Activated naive CD8-positive, alpha-beta T cell treated with anti-CD3 and anti-CD28 coated beads for 36 hours (primary cell): ENCODE measurements at places on chromosomes 7 and 10.

DNA sequence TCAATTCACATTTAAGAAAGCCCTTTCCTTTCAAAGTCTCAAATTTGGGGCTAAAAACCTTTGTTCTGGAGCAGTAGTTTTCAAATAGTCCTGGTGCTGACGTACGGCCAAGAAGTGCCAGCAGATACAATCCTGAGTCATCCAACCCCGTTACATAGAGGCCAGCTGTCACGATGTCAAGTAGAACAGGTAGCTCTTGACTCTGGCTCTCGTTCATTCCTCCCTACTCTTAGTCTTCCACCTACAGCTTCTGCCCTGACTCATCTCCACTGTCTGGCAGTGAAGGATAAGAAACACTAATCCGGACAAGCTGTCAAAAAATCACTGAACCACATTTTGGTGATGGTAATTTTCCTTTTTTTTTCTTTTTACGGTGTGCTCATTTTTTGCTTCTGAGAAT, 132.4 kb upstream of the PTN start:
- no peak for DNase-seq

DNA sequence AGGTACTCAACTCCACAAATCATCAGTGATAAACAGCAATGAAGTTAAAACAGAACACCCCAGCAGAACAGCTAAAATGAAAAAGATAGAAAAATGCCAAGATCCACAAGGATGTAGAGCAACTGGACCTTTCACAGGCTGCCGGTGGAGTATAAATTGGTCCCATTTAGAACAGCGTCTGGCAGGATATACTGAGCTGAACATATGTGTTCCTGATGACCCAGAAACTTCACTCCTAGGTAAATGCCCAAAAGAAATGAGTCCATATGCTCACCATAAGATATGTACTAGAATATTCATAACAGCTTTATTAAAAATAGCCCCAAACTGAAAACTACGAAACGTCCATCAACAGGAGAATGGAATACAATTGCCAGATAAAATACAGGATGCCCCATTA, 102.4 kb downstream of the OAT start:
- DNase-seq: no peak

DNA sequence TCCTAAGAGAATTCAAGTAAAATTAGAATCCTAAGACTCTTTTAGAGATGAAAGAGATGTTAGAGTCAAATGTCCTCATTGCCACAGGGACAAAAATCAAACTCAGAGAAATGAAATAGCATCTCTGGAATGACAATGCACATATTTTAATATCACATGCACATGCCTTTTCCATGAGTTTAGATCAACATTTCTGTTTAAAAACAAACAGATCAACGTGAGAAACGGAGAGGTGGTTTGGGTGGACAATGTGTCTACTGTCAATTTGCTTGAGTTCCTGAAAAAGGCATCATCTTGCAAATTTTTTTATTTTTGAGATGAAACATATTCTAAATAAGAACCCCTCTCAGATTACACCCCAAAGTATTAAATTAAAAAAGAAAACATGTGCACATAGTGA, 130.0 kb downstream of the CHRM2 start:
- DNase-seq: no peak

GRCh38 chr7:72234086-72234485, 178.1 kb downstream of the CALN1 start:
- no peak for DNase-seq

- DNase-seq: no peak
Measured at GRCh38 chr7:41965951-41966505, 263.1 kb upstream of the INHBA start.

- no peak for DNase-seq
Measured at GRCh38 chr7:18278316-18278715, 217.2 kb upstream of the HDAC9 start.

DNA sequence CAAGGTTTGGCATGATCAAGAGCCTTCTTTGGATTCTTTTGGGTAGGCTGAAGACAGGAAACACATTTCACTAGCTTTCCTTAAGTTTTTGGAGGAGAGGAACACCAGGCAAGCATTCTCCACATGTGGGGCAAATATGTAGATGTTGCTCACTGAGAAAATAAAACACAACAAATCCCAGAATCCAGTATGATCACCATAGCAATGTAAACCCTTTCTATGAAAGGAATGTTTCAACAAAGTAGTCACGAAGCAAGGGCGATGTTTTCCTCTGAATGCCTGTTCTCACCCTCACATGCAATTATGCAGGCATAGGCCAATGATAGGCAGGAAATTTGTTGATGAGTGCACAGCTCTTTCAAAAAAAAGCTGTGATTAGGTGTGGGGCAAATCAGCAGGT, 20.5 kb upstream of the CEP41 start:
- no peak for DNase-seq

- peak; percentile 3 for DNase-seq
Measured at GRCh38 chr10:12588091-12588860, 238.9 kb downstream of the CAMK1D start.

DNA sequence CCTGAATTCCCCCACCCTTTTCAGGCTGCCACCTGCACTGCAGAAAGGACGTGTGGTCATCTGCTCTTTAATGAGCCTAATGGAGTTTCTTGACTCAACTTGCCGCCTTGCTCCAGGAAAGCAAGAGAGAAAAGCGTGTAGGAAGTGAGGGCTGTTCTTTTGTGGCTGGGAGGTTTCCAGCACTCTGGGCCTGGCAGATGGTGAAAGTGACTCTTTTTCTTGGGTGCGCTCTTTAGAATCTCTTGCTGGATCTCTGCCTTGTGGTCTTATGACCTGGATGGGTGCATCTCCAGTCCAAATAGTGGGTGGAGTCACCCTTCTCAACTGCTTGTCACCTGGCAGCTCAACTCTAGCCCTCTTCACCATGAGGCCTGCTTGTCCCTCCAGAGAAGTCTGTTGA, 244.0 kb downstream of the SORCS1 start:
- no peak for DNase-seq

DNA sequence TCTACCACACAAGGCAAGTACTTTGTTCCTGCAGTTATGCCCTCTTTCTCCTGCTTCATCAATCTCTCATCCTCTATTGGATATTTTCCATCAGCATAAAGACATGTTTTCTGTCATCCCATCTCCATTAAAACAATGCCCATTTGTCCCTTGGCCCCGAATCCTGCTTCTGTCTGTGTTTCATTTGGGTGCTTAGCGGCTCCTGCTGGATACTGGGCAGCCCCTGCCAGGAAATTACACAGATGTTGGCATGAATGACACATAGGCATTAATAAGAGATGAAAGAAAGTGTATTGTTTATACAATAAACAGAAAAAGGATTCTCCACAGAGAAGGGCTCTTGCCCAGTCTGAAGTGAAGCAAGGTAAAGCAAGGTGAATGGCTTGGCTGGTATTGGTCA, 765.3 kb downstream of the REEP3 start:
- no peak for DNase-seq

DNA sequence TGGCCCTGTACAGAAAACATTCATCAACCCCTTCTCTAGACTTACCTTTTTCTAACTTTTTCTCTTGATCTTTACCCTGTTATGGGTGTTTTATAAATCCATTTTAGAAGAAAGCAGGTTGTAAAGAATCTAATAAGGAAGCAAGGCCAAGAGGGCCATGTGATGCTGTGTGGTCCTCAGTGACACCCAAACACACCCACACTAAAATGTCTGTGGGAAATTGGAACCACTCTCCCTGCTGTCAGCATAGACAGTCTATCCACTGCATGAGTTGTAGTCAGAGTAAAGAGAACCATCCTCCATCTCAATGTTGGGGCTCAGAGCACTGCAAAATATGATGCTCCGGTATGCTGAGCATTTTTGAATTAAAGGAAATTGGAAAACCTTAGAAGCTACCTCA, 235.5 kb downstream of the SKIDA1 start:
- no peak for DNase-seq

GRCh38 chr7:22610263-22610662, 110.3 kb upstream of the STEAP1B start:
- no peak for DNase-seq
